ENCODE measurements at places on chromosomes 3 and 15.
A peak's percentile ranks its signal among the peaks of the same experiment; 100 is the strongest.

GRCh38 chr3:177150970-177151627, 46.2 kb downstream of the TBL1XR1 start:
- DNase-seq: no peak

DNA sequence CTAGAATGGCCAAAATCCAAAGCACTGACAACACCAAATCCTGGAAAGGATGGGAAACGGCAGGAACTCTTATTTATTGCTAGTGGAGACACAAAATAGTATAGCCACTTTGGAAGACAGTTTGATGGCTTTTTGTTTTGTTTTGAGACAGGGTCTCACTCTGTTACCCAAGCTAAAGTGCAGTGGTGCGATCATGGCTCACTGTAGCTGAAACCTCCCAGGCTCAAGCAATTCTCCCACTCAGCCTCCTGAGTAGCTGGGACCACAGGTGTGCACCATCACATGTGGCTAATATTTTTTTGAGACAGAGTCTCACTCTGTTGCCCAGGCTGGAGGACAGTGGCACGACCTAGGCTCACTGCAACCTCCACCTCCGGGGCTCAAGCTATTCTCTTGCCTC, 27.3 kb upstream of the GPR160 start:
- no peak for DNase-seq

DNA sequence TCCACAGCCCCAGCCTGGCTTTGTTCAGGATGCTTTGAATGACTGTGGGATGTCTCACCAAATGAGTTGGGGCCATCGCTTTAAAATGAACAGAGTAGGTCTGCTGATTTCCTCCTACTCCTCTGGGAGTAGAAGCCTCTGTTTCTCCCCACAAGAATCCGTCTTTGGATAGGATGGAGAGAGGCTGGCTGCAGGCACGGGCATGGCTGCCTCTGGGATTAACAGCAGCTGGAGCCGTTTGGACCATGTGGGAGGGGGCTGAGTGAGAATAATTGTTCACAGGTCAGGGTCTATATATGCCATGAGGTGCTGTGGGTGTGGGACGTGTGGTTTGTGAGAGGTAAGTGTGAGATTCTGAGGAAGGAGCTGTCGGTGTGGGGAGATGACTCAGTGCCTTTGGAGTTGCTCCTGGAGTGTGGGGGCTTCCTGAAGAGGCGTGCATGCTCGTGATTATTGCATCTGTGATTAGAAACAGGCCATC, 48.0 kb upstream of the APEH start:
- no peak for DNase-seq

DNA sequence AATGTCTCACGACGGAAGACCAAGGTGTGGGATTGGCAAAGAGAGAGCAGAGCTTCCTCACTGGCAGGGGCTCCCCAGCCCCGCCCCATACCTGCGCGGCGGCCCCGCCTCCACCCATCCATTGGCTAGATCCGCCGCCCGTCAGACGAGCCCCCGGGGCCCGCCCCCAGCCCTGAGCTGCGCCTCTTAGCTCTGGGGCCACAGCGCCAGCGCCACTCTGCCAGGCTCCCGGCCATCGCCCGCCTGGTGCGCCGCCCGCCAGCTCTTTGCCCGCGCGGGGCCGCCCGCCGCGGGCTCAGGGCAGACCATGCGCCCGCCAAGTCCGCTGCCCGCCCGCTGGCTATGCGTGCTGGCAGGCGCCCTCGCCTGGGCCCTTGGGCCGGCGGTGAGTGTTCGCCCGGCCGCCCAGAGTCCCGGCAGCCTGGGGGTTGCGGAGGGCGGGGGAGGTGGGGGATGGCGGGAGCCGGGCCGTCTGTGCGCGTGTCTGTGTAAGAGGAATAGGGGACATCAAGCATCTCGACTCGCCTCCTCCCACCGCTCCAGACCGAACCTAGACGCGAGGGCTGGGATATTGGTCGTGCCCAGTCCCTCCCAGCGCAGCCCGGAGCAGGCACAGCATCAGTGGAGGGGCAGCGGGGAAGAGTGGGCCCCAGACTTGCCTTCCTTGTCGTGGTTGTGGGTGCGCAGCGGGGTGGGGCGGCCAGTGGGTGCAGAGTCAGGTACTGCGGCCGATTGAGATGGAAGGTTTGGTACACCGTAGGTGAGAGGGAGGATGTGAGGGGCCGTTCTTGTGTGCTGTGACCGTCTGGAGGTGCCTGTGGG, at the start of gene VIPR1:
Gene VIPR1, plus strand, starts transcription at position 215 of the 822 bp plus-strand sequence. Its CDS starts 93 bp downstream, at position 308.
- peak; percentile 59 for DNase-seq

DNA sequence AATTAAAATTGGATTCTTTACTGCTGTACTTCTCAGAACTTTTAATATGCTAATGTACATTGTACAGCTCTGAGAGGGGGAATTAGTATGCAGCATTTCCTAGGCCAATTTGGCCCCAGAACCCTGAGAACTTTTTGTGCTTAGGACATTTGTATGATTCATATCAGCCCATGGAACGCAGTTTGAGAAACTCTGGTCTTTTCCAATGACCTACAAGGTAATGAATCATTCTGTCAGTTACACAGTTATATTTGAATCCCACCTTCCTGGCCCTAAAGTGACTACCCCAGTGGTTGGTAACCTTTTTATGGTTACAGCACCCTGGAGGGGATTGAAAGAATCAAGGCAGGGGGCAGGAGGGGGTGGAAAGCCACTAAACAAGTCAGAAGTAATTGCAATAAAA, 25.6 kb upstream of the KBTBD12 start:
- DNase-seq: no peak

GRCh38 chr3:71517271-71517791, 66.2 kb downstream of the FOXP1 start:
- DNase-seq: no peak

DNA sequence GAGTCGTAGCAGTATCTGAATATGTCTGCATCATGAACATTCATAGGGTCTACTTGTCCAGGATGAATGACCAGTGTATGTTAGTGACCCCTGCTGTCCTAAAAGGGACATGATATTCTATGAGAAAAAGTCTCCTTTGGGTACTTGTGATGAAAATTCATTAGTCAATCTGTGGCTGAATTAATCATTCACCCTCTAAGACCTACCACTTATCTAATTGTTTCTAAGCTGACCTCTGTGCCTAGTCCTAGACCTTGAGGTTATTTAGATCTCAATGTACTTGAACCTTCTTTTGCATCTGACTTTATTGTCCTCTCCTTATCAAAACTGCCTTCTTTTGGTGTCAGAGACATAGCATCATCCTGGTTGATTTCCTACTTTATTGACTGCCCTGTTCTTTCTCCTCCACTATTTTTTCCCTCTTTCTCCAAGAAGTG, 799.3 kb downstream of the DIPK2A start:
- peak; percentile 38 for DNase-seq

- DNase-seq: no peak
Measured at GRCh38 chr3:116905794-116906193, 196.2 kb downstream of the TUSC7 start.

- no peak for DNase-seq
Measured at GRCh38 chr3:42814914-42815507, 5.8 kb downstream of the ACKR2 start.

DNA sequence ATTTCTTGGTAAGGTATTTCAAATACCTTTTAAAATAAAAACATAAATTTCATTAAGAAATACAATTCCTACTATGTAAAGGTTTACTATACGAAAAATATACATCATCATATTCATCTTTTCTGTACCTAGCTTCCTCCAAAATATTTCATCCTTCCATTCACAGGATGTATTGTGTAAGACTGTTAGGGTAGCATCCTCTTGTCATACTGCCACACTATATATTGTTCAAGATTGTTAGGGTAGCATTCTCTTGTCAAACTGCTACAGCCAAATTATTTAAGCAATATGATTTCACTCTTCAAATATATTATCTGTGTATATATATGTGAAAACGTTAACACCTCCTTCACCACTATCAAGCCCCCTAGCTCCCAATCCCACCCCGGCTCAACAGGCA, 3.5 kb downstream of the RPL22L1 start:
- no peak for DNase-seq

DNA sequence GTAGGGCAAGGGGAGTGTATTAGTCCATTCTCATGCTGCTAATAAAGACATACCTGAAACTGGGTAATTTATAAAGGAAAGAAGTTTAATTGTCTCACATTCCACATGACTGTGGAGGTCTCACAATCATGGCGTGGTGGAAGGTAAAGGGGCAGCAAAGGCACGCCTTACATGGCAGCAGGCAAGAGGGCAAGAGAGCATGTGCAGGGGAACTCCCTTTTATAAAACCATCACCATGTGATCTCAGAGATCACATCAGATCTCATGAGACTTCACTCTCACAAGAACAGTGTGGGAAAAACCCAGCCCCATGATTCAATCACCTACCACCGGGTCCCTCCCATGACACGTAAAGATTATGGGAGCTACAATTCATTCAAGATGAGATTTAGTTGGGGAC, 41.4 kb downstream of the SUMF1 start:
- DNase-seq: peak; percentile 84

DNA sequence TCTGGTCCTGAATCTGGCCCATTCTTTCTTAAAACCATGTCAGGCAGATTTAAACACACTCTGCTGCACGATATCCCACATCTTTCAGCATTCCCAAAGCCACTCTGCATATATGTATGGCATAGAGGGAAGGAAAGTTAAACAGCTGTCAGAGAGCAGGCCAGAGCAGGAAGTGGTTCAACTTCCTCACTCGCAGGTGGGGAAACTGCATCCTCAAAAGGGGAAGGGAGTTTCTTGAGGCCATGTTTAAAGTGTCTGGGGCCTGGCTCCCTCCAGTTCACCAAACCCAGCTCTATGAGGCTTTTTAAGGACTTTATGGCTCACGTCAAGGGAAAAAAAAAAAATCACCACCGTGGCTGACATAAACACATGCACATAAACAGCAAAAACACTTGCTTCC, 123.1 kb downstream of the OPA1 start:
- DNase-seq: peak; percentile 21

- DNase-seq: peak; percentile 88
Measured at GRCh38 chr3:46059432-46059831, 32.1 kb upstream of the XCR1 start.

- DNase-seq: peak; percentile 42
Measured at GRCh38 chr15:57138349-57138788, 219.9 kb downstream of the TCF12 start.

DNA sequence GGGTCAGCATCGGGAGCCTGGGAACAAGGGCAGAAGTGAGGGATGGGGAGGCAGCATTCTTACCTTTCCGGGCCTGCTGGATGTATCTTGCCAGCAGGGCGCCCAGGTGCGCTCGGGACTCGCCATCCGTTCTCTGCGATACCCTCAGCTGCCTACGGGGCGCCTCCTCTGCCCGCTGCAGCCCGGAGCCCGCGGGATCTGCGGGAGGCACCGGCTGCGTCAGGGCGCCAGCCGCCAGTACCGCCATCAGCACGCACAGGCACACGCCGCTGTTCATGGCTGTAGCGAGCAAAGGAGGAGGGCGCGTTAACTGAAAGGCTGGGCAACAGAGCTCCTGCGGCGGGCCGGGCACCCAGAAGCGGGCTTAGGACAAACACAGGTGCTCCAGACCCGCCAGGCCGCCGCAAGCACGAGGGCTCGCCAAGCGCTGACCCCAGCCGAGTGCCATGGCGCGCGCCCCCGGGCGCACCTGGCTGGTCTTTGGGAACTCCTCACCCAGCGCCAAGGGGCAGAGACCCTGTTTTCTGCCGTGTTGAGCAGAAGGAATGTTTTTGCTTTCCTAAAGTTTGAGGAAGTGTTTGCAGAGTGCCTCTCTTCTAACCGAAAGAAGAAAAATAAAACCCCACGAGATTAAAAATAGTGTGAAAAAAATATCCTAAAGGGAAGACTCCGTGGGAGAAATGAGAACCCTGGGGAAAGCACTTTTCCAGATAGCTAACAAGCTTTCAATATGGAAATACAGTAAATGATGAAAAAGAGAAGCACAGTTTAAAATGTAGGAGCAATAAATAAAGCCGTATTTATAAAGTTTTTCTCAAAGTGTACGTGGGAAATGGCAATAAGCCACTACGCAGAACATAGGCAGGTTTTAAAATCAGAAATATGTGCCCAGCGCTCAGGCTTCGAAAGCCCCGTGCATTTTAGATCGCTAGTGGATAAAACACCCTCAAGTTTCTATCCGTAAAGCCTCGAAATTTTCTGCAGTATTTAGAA, 2.3 kb downstream of the CCK start:
- DNase-seq: no peak

DNA sequence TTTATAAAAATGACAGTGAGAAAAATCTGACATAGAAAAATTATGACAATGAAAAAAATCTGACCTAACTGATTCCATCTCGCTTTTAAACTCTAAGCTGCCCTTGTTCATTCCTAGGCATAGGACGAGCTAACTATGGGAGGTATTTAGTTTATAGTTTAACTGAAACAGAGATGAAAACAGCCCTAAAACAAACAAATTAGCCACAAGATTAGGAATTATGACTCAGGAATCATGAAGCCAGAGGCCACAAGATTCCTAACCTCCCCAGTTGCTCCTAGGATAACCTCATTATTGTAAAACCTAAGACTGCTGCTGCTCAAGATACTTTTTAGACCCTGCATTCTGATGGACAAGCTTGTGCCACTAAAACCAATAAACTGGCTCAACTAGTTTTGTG, 122.7 kb upstream of the MNS1 start:
- DNase-seq: no peak

- DNase-seq: no peak
Measured at GRCh38 chr3:127284258-127284657, 3.6 kb downstream of the PRR20G start.

GRCh38 chr3:14797731-14798130, 21.0 kb upstream of the FGD5 start:
- DNase-seq: no peak

Measured in inflammatory macrophage (primary cell).